ENCODE measurements at places on chromosomes 11 and 22. TPM values are rescaled to one million over a fixed set of nuclear protein-coding genes. Genes with fewer than 3 reads are reported as not detected.

DNA sequence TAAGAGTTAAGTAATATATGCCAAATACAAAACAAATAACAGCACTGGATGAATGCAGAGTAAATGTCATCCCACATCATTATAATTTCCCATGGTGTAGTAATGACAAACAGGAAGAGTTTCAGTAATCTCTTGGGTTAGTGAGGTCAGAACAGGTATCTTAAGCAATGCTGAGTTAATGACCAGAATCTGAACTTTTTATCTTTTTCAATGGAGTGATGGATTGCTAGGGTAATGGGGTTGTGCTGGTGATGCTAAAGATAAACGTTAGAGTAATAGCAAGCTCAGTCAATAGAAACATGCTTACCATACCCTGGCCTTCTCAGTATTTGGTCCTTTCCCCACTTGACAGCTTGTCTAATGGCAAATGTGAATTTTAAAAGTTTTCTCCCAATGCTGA, 11.5 kb upstream of the BDNF start:
- no peaks in the 10 kb centered on the region for H3K36me3 ChIP-seq
- DNase-seq, result no peak
- no peak overlapping the region for H3K27ac ChIP-seq

GRCh38 chr11:76605338-76606074, 65.0 kb downstream of the LRRC32 start:
- no peak for DNase-seq
- peaks cover 19% of the 10 kb centered on the region for H3K4me1 ChIP-seq
- no peak overlapping the region for H3K4me3 ChIP-seq
- H3K27ac ChIP-seq, result no peak overlapping the region

DNA sequence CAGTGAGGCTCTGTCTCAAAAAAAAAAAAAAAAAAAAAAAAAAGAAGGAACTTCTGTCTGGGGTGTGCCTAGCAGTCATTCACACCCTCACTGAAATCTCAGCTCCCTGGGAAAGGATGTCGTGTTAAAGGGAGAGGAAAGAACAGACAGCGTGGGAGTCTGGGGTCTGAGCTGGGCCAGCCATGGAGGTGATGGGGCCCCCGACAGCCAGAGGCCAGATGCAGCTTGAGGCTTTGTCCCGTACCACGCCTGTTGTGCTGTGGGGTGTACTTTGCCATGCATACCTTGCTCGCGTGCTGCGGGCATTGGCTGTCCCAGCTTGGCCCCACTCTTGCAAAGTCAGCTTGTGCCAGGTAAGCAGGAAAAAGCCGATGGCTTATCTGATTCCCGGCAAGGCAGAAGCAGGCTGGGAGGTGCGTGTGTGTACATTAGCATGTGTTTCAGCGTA, 4.6 kb downstream of the SYT12 start:
- H3K27ac ChIP-seq, result no peak overlapping the region
- no peak for DNase-seq
- H3K27me3 ChIP-seq, result peaks cover 10% of the 10 kb centered on the region
- peaks cover 4% of the 10 kb centered on the region for H3K4me1 ChIP-seq
- no peaks in the 10 kb centered on the region for H3K36me3 ChIP-seq

DNA sequence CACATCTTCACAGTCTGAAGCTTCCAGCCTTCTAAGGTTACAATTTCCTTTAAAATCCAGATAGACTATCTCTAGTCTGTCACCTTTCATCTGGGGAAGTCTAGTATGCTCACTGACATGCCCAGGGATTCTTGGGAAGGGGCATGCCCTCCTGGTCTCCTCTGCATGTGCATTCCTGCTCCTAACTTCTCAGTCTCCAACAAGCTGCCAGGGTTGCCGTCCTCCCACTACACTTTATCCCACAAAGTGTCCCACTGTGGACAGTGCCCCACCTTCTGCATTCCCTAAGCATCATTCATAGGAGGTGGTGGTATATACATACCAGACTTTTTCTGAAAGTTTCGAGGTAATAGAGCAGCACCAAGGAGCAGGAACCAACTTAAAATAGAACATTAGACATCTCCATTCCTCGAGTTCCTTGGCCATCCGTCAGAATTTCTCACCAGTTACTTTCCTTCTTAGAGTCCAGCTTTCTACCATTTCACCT, 28.7 kb downstream of the EIF3F start:
- H3K4me1 ChIP-seq, result peaks cover 7% of the 10 kb centered on the region
- H3K4me3 ChIP-seq, result no peak overlapping the region
- no peaks in the 10 kb centered on the region for H3K36me3 ChIP-seq

- peaks cover 55% of the 10 kb centered on the region for H3K36me3 ChIP-seq
- H3K4me1 ChIP-seq, result peaks cover 12% of the 10 kb centered on the region
- no peak for DNase-seq
These were observed 6.3 kb downstream of the AKIP1 start for GRCh38 chr11:8917157-8917825.

GRCh38 chr11:130631119-130631518, 182.7 kb downstream of the ADAMTS15 start:
- no peak for DNase-seq
- H3K4me3 ChIP-seq, result no peak overlapping the region
- H3K27ac ChIP-seq, result no peak overlapping the region
- H3K36me3 ChIP-seq, result no peaks in the 10 kb centered on the region
- no peaks in the 10 kb centered on the region for H3K27me3 ChIP-seq
- peaks cover 4% of the 10 kb centered on the region for H3K4me1 ChIP-seq

- no peaks in the 10 kb centered on the region for H3K36me3 ChIP-seq
- no peak overlapping the region for H3K27ac ChIP-seq
- no peak for DNase-seq
- H3K4me1 ChIP-seq, result peaks cover 8% of the 10 kb centered on the region
These were observed 129.0 kb downstream of the MIAT start for GRCh38 chr22:26786398-26786797.

DNA sequence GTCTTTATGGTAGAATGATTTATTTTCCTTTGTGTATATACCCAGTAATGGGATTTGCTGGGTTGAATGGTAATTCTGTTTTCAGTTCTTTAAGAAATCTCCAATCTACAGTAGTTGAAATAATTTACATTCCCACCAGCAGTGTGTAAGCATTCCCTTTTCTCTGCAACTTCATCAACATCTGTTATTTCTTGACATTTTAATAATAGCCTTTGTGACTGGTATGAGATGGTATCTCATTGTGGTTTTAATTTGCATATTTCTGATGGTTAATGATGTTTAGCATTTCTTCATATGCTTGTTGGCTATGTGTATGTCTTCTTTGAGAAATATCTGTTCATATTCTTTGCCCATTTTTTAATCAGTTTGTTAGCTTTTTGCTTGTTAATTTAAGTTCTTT, 901.2 kb downstream of the METTL15 start:
- no peaks in the 10 kb centered on the region for H3K27me3 ChIP-seq
- no peak overlapping the region for H3K4me3 ChIP-seq
- DNase-seq, result no peak
- H3K36me3 ChIP-seq, result no peaks in the 10 kb centered on the region
- no peak overlapping the region for H3K27ac ChIP-seq
- no peaks in the 10 kb centered on the region for H3K4me1 ChIP-seq

GRCh38 chr22:36377022-36377631, 10.6 kb downstream of the MYH9 start:
- peaks cover 51% of the 10 kb centered on the region for H3K4me1 ChIP-seq
- H3K27ac ChIP-seq, result peak overlapping the region; percentile 83
- no peaks in the 10 kb centered on the region for H3K36me3 ChIP-seq

DNA sequence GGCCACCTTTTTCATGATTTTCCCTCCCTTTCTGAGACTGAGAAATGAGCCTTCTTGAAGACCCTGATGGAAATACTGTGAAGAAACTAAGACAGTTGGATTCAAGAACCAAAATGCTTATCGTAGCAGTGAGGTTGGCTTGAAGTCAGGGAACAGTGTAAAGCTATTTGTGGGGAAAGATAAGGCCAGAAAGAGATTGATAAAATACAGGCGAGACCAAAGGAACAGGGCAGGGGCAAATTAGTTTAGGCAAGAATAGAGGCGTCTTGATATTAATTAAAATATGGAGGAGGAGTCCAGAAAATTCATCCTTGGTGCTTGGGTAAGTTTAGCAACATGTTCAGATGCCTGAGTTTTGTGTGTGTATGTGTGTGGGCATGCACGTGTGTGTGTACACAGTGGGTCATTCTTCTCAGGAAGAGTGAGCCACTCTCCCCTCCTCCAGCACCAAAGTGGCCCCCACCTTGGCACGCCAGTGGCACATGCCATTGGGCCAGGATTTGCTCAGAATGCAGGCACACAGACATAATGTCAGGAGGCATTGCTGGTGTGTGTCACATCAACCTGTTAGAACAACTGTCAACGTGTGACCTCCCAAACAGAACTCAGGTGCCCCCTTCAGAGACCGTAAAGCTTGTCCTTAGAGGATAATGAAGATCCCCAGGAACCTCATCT, 3.9 kb upstream of the EHF start:
- H3K27me3 ChIP-seq, result no peaks in the 10 kb centered on the region
- no peak overlapping the region for H3K27ac ChIP-seq
- H3K36me3 ChIP-seq, result no peaks in the 10 kb centered on the region
- DNase-seq, result no peak
- no peaks in the 10 kb centered on the region for H3K4me1 ChIP-seq

DNA sequence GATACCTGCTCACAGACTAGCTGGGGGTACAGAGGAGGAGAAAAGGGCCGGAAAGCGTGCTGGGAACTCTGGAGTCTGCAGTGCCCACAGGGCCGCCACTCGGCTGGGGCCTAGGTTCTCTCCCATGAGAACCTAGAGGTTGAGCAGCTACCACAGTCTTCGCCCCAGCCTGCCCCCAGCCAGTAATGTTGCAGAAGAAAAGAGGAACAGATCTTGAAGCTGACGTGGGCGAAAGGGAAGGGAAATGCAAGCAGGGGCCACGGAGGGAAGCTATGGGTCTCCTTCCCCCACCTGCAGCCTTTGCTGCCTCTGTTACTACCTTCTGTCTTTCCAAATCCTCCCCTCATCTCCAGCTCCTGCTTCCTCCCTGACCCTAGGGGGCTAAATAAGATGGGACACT, 28.8 kb upstream of the P2RY2 start:
- no peak for DNase-seq
- H3K4me3 ChIP-seq, result no peak overlapping the region
- no peaks in the 10 kb centered on the region for H3K36me3 ChIP-seq
- no peak overlapping the region for H3K27ac ChIP-seq

DNA sequence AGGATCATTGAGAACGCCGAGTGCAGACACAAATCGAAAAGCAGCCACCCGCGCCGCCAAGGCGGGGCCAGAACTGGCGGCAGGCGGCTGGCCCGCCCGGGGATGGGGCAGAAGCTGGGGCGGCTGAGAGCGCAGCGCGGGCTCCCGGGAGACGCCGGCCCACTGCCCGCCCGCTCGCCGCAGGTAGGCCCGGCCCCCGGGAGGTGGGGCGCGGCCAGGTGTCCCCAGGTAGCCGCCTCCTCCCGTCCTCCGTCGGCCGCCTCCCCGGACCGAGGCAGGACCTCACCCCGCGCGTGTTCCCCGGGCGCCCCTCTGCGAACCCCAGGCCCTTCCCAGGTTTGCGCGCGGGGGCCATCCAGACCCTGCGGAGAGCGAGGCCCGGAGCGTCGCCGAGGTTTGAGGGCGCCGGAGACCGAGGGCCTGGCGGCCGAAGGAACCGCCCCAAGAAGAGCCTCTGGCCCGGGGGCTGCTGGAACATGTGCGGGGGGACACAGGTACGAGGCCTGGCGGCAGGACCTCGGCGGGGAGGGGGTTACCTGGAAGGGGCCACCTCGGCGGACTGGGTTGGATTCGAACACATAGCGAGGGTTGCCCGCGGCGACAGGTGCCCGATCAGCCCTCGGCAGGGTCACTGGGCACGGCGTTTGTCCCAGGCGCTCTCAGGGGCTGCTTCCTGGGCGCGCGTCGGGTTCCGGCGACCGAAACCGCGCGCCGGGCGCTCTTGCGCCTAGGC, at the start of gene PRRG4:
Gene PRRG4 (plus strand): TSS at position 248 of the 733 bp plus-strand sequence. CDS start 603 bp downstream, outside the sequence.
- peaks cover 4% of the 10 kb centered on the region for H3K4me1 ChIP-seq
- peaks cover 7% of the 10 kb centered on the region for H3K27me3 ChIP-seq
- peak within 1 kb of the TSS; percentile 51 for H3K4me3 ChIP-seq
- peak; percentile 19 for DNase-seq
- peak within 1 kb of the TSS; percentile 18 for H3K27ac ChIP-seq

DNA sequence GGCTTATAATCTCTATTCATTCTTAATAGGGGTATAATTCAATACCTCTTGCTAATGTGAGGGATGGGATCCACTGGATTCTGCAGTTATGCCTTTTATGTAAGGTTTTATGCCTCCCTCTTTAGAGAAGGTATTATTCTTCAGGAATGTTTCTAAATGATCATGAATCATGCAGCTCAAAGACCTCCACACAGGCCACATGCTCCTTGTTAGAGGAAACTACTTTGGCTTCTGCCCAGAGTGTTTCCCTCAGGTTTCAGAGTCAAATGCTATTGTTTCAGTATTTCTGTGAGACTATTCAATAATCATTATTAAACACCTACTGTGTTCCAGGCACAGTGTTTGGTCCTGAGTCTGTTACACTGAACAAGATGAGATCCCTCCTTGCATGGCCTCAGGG, 115.9 kb downstream of the RAB38 start:
- H3K36me3 ChIP-seq, result no peaks in the 10 kb centered on the region
- H3K4me3 ChIP-seq, result no peak overlapping the region
- H3K27ac ChIP-seq, result no peak overlapping the region
- no peak for DNase-seq

DNA sequence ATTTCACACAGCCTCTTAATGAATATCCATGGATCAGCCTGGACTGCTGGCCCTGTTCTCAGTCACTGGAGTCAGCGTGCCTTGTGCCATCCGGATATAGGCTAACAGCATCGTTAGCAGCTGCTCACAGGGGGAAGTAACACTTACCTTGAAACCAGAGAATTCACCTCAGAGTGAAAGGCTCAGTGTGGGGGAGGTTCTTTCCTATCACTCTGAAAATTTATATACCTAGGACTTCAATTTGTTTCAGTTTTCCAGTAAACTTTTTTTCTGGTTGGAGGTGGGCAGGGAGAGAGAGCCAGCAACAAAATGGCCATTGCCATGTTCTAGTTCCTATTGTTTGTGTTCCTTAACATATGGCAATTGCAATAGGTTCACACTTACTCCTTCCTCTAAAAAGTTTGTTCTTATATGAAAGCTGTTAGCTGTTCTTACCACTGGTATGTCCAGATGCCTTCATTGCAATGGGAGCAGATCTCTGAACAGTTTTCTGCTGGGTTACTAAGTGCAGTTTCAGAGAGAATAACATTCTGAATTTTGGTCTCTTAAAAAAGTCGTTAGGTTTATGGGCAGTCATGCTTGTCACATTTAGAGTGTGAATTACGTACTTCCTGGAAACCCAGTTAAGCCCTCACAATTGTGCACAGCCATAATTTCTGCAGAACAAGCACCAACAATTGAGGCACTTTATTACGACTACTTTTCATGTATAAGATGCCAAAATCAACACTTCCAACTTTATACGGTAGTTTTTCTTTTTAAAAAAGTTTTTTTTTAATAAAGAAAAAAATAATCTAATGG, 247.6 kb downstream of the CADM1 start:
- H3K4me3 ChIP-seq, result no peak overlapping the region
- H3K4me1 ChIP-seq, result no peaks in the 10 kb centered on the region
- no peak for DNase-seq
- H3K27me3 ChIP-seq, result no peaks in the 10 kb centered on the region
- no peak overlapping the region for H3K27ac ChIP-seq
- no peaks in the 10 kb centered on the region for H3K36me3 ChIP-seq

SYCE3 gene
- not detected for total RNA-seq

INSC gene
- total RNA-seq, result not detected

APOL4 gene
- 2.0 TPM for total RNA-seq

OR52A1 gene
- total RNA-seq, result not detected
